ENCODE measurements at places on chromosomes 12 and 14.

DNA sequence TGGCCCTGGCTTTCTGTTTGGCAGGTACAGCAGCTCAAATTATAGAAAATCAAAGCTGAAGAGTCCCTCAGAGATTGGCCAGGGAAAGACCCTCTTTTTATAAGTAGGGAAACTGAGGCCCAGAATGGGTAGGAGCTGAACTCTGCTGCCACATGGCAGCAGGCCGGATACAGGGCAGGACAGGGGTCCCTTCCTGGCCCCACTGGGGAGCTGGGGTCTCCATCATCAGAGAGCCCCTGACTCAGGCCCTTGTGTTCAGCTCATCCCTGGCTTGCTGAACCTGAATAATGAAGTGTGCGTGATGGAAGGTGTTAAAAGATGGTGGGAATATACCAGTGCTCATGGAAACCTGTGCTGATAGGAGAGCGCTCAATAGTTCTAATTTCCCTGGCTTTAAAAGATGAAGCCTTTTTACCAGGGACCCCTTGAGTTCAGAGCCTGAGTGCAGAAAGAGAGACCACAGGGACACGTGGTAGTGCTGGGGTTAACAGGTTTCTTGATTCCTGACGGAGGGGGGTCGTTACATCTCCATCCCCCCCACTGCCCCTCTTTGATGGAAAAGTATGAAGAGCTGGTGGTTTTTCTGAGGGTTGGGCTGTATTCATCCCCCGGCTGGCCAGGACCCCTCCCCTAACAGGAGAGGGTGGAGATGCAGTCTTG, 4.4 kb downstream of the DLK1 start:
- no peak for DNase-seq

DNA sequence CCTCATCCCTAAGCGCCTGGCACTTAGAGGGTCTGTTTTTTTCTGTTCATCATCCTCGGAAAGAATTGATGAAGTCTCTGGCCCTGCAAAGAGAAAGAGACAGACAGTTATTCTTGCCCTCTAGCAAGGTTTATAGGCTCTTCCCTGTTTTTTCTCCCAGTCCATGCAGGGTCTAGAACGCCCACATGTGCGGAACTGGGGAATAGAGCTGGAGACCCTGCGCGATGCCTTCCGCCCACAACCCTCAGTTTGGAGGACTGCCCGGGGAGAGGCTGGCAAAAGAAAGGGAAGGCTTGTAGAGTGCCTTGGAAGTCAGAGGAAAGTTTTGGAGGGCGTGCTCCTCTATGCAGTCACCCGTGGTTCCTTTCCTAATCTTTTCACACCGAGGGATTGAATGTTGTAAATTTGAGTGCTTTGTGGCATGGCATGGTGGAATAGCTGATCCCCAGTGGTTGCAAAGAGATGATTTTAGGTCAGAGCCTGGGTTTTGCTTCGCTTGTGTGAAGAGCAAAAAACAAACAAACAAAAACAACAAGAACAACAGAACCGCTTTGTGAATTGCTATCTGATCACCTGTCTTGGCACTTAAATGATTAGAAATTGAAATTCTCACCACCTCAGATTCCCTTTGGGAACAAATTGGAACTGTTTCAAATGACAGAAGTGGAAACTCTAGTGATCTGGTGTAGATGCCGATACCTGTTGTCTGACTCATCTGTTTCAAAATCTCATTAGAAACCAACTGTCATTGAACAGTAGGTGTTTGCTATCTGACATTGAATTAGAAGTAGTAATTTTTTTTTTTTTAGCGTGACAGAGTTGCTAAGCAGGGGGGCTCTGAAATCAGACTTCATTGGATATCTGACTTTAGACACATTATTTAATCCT, 947 bp downstream of the GAS2L3 start:
- no peak for DNase-seq

DNA sequence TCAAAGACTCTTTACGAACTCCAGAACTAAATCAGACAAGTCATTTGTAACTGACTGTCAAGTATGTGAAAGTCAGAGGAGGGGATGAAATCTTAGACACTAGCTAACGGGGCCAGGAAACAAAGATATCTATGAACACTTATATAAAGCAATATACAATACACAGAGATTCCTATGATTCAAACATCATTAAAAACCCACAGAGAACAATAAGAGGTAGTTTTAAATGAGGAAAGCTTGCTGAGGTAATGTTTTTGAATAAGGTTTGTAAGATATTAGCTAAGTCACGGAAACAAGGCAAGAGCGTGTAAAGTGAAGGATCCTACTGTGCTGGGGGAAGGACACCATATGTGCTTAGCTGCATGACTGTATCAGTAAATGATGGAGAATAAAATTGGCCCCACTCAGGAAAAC, 36.7 kb downstream of the SAV1 start:
- DNase-seq = no peak

DNA sequence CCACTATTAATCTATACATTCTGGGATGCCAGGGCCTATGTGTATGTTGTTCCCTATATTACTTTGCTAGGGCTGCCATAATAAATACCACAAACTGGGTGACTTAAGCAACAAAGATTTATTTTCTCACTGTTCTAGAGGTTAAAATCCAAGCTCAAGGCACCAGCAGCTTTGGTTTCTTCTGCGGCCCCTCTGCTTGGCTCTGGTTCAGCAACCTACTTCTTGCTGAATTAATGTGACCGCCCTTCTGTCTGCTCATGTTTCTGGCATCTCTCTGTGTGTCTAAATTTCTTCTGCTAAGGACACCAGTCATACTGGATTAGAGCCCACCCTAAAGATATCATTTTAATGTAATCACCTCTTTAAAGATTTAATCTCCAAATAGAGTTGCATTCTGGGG, 84.7 kb downstream of the ZNF664 start:
- no peak for DNase-seq

GRCh38 chr12:20822415-20822814, 11.9 kb downstream of the SLCO1B3 start:
- no peak for DNase-seq

All from NCI-H1930 (cell line).